NCI-H1092 treated with DMSO at 0.1 percent for 48 hours (cell line): ENCODE measurements at places on chromosomes 11 and 22.

- DNase-seq, result no peak
Measured at GRCh38 chr22:50516068-50516467, 8.0 kb downstream of the NCAPH2 start.

- no peak for DNase-seq
Measured at GRCh38 chr11:129248618-129249017, 56.5 kb upstream of the ARHGAP32 start.

- DNase-seq, result peak; percentile 31
Measured at GRCh38 chr11:45900916-45901617, 6.0 kb downstream of the FREY1 start.

DNA sequence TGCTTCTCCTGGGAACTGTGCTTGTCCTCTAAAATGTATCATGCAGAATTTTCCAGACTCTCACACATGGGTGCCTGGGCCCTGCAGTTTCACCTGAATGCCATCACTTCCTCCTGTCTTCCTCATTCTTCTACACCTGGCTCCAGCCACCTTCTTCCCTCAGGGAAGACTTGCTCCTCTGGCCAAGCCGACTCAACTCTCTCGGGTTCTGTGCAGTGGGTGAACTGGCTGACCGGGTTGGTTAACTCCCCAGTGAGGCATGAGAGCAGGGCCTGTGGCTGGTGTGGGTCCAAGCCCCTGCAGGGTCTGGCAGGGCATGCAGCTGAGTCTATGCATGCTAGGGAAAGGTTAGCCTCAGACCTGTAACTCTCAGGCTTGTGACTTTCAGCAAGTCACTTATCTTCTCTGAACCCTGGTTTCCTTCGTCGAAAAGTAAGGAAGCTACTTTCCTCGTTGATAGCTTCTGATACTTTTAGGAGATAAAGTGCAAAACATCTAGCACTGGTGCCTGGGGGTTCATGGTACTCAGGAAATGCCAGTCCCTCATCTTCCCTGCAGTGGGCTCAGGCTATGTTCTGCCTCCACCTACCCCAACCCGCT, 11.9 kb downstream of the CD82 start:
- DNase-seq, result no peak

GRCh38 chr11:61488651-61489291, 19.8 kb upstream of the LRRC10B start:
- DNase-seq, result no peak

DNA sequence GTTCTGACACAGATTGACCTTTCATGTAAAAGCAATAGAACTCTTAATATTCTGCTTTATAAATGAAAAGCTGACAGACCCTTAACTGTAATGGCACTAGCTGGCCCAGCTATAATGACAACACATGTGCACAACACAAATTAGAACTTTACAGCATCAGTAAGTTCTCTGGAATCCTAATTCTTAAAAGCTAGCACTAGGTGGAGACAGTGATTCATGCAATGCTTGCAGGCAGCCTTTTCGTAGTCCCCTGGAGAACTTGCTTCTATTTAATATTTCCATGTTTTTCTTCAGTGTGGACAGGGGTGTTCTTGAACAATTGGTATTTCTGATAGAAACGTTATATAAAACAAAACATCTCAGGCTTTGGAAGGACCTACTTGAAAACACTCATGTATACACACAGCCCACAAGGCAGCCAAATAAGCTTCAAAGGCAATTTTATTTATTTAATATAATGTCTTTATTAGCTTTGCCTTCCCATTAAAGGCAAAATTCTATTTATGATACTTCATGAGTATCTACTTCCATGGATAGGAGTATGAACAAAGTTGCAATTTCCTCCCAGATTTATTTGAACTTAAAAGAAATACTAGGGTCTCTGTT, 374.3 kb upstream of the MPPED2 start:
- DNase-seq, result peak; percentile 39

- DNase-seq, result no peak
Measured at GRCh38 chr22:22605074-22605404, 39.4 kb upstream of the GGTLC2 start.

DNA sequence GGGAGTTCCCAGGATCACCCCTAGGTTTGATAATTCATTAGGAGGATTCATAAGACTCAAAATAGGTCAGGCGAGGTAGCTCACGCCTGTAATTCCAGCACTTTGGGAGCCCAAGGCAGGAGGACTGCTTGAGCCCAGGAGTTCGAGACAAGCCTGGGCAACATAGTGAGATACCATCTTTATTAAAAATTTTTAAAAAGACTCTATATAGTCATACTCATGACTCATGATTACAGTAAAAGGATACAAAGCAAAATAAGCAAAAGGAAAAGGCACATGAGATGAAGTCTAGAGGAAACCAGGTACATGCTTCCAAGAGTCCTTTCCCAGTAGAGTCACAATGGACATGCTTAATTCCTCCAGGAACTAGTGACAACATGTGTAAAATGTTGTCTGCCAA, 13.9 kb upstream of the PTS start:
- DNase-seq, result no peak

DNA sequence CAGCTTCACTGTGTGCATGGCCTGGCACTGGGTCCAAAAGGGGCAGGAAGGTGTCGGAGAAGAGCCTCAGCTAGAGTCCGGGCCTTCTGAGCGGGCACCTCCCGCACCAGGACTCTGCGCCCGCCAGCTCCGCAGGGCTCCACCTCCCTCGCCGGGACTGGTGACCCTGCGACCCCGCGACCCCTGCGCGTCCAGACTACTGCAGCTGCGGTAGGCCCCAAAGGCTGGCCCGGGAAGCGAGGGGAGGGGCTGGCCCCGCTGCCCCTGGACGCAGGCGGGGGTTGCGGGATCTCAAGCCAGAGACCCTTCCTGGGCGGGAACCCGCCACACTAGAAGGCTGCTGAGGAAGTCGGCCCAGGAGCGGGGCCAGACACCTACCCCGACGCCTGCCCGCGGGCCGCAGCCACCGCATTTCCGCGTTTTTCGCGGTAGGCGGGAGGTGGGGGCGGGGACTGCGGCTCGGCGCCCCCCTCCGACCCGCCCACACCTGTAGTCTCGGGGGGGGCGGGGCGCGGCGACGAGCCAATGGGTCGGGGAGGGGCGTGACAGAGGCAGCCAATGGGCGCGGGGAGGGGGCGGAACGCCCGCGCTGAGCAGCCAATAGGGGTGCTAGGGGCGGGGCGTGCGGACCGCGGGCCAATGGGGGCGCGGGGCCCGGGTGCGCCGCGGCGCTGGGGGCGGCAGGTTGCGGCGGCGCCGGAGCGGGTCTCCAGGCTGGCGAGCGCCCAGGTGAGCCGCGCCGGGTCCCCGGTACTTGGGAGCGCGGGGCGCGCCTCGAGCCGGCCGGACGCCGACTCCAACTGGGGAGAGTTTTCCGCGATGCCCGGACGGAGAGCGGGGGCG, at the start of the genes LMNTD2 and RASSF7:
Gene LMNTD2, minus strand, starts transcription at position 434 of the 843 bp plus-strand sequence. Its CDS starts 22 bp downstream, at position 412.
Gene RASSF7, plus strand, starts transcription at position 666 of the 843 bp plus-strand sequence. CDS start 799 bp downstream, outside the sequence.
- peak; percentile 92 for DNase-seq

DNA sequence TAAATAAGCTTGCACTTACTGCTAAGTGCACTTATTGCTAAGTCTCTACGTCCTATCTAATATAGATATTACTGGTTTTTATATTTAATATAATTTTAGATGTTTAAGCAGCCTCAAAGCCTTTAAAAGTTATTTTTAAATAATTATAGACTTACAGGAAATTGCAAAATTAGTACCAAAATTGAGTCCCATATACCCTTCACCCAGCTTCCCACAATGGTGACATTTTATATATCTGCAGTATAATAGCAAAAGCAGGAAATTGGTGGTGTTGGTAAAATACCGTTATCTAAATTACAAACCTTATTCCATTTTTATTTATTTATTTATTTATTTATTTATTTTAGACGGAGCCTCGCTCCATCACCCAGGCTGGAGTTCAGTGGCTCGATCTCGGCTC, 1.9 kb upstream of the AP1B1 start:
- DNase-seq, result no peak

GRCh38 chr22:45421349-45422055, 8.0 kb downstream of the RIBC2 start:
- no peak for DNase-seq

- peak; percentile 74 for DNase-seq
Measured at GRCh38 chr11:11036848-11037732, 179.2 kb upstream of the ZBED5 start.

DNA sequence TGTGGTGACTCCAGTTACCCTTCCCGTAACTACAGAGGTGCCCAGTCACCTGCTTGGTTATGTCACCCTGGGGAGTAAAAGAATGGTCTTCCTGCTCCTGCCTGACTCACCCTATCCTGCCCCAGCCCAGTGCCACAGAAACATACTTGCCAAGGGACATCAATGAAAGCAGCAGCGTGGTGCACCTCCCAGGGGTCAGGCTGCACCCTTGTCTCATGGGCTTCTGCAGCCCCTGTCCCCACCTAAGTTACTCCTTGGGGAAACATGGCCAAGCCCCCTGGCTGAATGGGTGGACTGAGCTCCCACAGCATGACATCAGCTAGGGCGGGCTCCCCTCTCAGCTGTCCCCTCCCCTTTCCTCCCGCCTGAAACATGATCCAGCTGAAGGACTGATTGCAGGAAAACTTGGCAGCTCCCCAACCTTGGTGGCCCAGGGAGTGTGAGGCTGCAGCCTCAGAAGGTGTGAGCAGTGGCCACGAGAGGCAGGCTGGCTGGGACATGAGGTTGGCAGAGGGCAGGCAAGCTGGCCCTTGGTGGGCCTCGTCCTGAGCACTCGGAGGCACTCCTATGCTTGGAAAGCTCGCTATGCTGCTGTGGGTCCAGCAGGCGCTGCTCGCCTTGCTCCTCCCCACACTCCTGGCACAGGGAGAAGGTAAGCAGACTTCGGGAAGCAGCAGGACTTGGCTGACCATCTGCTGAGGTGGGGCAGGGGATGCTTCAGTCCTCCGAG, at the start of gene HTR3A:
Gene HTR3A, plus strand, starts transcription at position 368 of the 730 bp plus-strand sequence. Its CDS starts 218 bp downstream, at position 586.
- peak; percentile 93 for DNase-seq

- no peak for DNase-seq
Measured at GRCh38 chr11:59630493-59630892, 14.9 kb upstream of the OSBP start.

- no peak for DNase-seq
Measured at GRCh38 chr22:35580351-35581022, 36.6 kb downstream of the MB start.

- DNase-seq, result no peak
Measured at GRCh38 chr11:126497581-126498122, 142.2 kb downstream of the ST3GAL4 start.

DNA sequence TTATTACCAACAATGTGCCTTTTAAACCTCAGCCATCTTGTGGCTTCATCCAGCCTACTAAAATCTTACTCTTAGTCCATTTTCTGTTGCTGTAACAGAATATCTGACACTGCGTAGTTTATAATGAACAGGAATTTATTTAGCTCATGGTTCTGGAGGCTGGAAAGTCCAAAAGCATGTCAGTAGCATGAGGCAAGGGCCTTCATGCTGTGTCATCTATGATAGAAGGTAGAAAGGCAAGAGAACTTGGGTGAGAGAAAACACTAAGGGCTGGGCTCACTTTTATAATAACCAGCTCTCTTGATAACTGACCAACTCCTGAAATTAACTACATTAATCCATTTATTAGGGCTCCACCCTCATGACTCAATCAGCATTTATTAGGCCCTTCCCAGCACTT, 13.5 kb downstream of the BTBD10 start:
- DNase-seq, result no peak

- no peak for DNase-seq
Measured at GRCh38 chr11:117950301-117950700, 21.1 kb upstream of the TMPRSS13 start.

- DNase-seq, result no peak
Measured at GRCh38 chr22:44020981-44021380, 3.1 kb upstream of the PARVB start.

- DNase-seq, result no peak
Measured at GRCh38 chr22:50260801-50261614, 475 bp downstream of the MAPK12 start.

GRCh38 chr11:21321530-21321929, 652.1 kb downstream of the NELL1 start:
- no peak for DNase-seq

DNA sequence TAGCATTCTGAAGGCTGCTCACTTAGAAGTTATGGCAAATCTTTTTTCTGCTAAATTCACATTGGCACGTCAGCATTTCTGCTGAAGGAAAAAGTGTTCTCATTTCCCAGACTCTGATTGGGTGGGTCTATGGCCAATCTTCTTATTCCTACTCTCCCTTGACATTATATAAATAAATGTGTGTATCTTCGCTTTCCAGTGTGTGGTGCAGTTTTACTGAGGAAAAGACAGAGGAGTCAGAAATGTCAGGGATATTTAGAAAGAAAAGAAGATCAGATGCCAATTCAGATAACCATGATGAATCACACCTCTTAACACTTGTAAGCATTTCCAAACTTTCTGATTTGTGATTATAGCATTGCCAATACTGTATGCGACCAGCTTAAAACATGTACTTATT, 3.2 kb upstream of the BDNF start:
- DNase-seq, result no peak

GRCh38 chr22:47888817-47889216, 1126.4 kb downstream of the TBC1D22A start:
- DNase-seq, result no peak

DNA sequence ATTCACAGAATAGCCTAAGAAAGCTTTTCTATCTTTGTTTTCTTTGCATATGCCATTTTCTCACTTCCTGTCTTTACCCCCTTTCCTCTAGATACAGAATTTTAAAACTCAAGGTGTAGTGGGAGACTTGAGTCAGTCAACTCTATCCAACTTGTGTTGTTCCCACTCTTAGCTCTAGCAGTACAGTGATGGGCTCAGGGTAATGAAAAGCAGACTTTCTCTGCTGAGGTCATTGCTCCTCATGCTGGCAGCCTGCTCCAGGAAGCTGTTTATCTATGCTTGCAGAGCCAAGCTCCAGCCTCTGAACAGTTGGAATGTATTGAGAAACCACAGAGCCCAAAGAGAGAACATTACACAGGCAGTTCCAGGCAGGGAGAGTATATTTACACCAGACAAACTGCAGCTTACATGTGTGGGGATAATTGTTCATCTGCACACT, 68.1 kb downstream of the CSTPP1 start:
- peak; percentile 51 for DNase-seq

GRCh38 chr11:106999196-106999595, 19.1 kb downstream of the GUCY1A2 start:
- no peak for DNase-seq

DNA sequence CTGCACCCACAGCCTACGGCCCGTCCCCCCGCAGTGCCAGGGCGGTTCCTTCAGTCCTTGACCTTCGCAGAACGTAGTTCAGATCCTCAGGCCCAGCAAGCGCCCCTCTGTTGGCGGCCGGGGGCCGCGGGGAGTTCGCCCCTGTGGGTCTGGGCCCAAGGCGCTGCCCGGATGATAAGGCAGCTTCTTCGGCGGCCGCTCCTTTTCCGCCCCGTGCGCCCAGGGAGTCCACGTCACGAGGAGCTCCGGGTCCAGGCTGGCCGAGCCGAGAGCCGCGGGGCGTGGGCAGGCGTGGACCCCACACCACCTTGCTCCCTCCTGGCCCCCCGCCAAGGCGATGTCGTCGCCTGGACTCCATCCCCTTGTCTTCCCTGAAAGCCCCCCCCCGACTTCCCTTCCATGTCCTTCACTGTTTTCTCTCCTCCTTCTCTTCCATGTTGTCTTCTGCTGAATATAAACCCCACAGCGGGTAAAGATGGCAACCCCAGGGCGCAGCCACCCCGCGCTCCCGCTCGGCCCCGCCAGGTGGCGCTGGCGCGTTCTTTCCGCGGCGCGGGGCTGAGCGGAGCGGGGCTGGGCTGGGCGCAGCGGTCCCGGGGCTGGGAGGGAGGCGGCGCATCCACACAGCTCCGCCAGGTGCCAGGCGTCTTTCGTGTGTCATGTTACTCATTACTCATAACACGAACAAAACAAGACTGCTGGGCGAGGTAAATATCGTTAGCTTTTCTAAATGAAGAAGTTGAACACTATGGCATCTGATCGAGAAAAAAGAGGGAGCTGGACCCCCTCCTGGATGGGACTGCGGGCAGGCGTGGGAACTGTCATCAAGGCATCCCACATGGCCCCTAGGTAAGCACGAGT, 321.0 kb downstream of the NTM start:
- no peak for DNase-seq
